Cardiac muscle cell (in vitro differentiated cells and primary cell): ENCODE measurements at places on chromosomes 7 and 10.
A peak's percentile ranks its signal among the peaks of the same experiment; 100 is the strongest.

DNA sequence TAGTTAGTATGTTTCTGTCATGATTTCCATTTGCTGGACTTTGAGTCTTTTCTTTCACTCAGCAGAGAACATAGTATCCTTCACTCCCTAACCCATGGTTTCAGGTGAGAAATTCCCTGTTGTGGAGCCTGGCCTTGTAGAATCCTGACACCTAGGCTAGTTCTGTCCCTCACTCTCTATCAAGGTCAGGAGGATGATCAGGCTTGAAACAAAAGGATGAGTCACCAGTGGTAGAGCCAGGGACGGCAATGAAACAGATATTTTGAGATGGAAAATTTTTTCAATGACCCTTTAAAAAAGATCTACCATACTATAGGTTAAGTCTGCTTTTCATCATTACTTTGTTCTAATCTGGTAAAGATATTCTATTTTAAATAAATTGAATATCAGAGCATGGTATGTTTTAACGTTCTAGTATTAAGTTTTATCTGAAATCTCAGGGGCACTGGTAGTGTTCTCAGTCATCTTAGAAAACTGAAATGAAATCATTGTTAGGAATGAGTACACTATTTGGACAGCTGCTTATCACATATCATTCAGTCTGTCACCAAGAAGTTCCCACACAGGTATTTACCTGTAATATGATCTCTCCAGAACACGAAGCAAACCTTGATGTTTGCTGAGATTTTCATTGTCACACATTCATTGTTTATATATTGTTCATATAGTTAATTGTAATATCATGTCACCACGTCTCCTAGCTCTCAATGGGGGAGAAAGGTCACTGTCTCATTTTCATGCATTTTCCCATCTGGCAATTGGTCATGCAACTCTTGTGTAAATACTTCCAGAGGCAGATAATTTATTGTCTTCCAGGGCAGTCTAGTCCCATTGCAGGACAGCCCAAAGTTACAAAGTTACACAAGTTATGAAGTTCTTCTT is 299.9 kb upstream of the LRRTM3 start:
- no peaks in the 10 kb centered on the region for H3K27me3 ChIP-seq
- H3K4me3 ChIP-seq, result no peak overlapping the region

GRCh38 chr10:5788969-5789368 is 24.3 kb downstream of the GDI2 start:
- H3K4me3 ChIP-seq, result no peak overlapping the region
- peaks cover 68% of the 10 kb centered on the region for H3K36me3 ChIP-seq
- no peak overlapping the region for H3K27ac ChIP-seq
- DNase-seq, result no peak

GRCh38 chr10:70132098-70133029 is at the start of gene AIFM2:
Gene AIFM2, minus strand, starts transcription at chr10:70132825. Its CDS starts 8,741 bp downstream, at chr10:70124084.
- H3K4me3 ChIP-seq, result peak within 1 kb of the TSS; percentile 28
- H3K27ac ChIP-seq, result no peak within 1 kb of the TSS
- DNase-seq, result peak; percentile 76
- peaks cover 4% of the 10 kb centered on the region for H3K4me1 ChIP-seq
- no peaks in the 10 kb centered on the region for H3K36me3 ChIP-seq

- peak; percentile 68 for DNase-seq
- H3K4me3 ChIP-seq, result no peak overlapping the region
- H3K4me1 ChIP-seq, result no peaks in the 10 kb centered on the region
- no peaks in the 10 kb centered on the region for H3K27me3 ChIP-seq
- H3K27ac ChIP-seq, result no peak overlapping the region
Measured at GRCh38 chr7:148084138-148084537, 506.4 kb upstream of the C7orf33 start.

GRCh38 chr7:2165610-2166594 is 66.8 kb downstream of the MAD1L1 start:
- DNase-seq, result peak; percentile 16
- H3K36me3 ChIP-seq, result no peaks in the 10 kb centered on the region
- H3K4me3 ChIP-seq, result no peak overlapping the region
- H3K27me3 ChIP-seq, result no peaks in the 10 kb centered on the region
- H3K4me1 ChIP-seq, result peaks cover 8% of the 10 kb centered on the region

GRCh38 chr7:159198016-159198724 is 53.5 kb upstream of the VIPR2 start:
- no peak overlapping the region for H3K4me3 ChIP-seq
- H3K4me1 ChIP-seq, result no peaks in the 10 kb centered on the region
- no peaks in the 10 kb centered on the region for H3K36me3 ChIP-seq

DNA sequence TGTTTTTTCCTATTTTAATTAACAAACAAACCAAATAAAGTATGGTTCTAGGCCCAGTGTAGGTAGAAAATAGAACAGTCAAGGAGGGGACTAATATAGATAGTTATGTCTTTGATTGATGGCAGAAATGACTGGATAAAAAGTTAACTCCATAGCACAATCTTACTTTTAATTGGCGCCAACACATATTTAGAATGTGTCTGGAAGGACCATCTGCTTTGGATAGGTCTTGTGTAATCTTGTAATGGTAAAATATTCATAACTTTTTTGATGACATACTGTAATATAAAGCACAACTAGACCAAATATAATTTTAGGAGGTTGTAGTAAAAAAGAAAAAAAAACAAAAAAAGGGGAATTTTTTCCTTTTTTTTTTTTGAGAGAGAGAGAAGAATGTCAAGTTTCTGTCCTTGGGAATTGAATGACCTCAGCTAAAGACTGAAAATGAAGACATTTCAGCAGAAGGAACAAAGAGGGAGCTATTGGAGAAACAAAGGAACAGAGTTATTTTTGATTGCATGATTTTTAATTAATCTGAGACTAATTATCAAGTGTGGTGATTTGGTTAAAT is 193.7 kb downstream of the CDK14 start:
- no peaks in the 10 kb centered on the region for H3K27me3 ChIP-seq
- DNase-seq, result no peak
- H3K27ac ChIP-seq, result no peak overlapping the region
- H3K4me1 ChIP-seq, result no peaks in the 10 kb centered on the region
- H3K36me3 ChIP-seq, result no peaks in the 10 kb centered on the region

DNA sequence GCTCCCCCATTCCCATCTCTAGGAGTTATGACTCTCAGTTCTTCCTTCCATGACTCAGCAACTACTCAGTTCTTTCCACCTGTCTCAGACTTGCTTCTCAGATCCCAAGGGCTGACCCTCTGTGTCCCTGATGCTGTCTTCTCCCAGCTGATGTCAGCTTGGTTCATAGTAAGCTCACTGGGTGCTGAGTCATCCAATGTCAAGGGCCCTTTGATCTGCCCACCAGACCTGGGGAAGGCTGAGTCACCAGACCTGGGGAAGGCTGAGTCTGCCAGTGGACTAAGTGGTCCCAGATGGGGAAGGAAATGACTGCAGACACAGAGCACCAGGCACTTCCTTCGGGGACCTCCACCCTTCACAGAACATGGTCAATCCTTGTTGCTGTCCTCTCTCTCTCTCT is 76.1 kb upstream of the ZEB1 start:
- H3K27me3 ChIP-seq, result no peaks in the 10 kb centered on the region
- DNase-seq, result no peak
- H3K4me1 ChIP-seq, result no peaks in the 10 kb centered on the region
- no peaks in the 10 kb centered on the region for H3K36me3 ChIP-seq
- H3K4me3 ChIP-seq, result no peak overlapping the region

DNA sequence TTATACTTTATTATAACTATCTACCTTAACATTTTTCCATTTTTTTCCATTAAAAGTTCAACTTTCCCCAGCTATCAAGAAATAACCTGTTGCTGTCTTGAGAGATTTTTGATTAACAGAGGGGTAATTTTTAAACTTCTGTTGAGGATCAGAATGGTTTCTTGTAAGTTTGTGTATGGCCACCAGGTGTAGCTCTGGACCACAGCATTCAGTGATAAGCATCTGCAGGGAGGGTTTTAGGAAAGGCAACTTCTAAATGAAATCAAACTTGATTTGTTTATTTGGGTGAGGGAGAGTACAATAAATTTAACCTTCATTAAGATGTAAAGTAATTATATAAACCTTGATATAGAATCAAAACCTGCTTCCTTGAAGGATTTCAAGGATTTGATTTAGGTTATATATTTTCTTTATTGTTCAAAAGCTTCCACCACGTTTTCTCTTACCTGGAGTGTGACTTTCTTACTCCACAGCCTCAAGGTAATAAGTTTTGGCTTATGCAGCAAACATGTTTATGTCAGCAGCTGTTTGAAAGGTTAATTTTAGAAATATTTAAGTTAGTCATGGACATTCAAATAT is 153.3 kb downstream of the STK31 start:
- peak; percentile 46 for DNase-seq
- H3K36me3 ChIP-seq, result no peaks in the 10 kb centered on the region
- H3K4me1 ChIP-seq, result no peaks in the 10 kb centered on the region
- H3K27me3 ChIP-seq, result no peaks in the 10 kb centered on the region
- H3K27ac ChIP-seq, result no peak overlapping the region
- no peak overlapping the region for H3K4me3 ChIP-seq
